Chondrocyte (in vitro differentiated cells): ENCODE measurements at places on chromosomes 13 and 19. TPM values are rescaled to one million over a fixed set of nuclear protein-coding genes. Genes with fewer than 3 reads are reported as not detected.

Gene GPC6
- total RNA-seq = 76.1 to 111 TPM (median 76.5 TPM) in 3 replicates

DNA sequence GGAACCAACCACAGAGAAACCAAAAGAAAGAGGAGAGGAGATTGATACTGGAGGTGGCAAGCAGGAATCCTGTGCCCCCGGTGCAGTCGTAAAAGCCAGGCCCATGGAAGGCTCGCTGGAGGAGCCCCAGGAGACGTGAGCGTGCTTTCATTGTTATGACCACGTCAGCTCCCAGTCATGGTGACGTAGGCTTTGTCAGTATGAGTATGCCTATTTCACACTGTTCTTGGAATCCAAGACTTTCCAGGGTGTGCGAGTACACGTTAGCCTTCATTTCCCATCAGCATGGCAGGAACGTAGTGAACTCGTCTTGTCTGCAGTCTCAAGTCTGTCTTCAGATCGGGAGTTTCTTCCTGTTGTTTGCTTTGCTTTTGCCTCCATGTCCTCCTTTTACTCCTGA lies 15.4 kb upstream of the CHAMP1 start:
- DNase-seq = no peak

Gene ZNF491
- total RNA-seq = 3.6 to 7.1 TPM (median 4.2 TPM) in 3 replicates

DNA sequence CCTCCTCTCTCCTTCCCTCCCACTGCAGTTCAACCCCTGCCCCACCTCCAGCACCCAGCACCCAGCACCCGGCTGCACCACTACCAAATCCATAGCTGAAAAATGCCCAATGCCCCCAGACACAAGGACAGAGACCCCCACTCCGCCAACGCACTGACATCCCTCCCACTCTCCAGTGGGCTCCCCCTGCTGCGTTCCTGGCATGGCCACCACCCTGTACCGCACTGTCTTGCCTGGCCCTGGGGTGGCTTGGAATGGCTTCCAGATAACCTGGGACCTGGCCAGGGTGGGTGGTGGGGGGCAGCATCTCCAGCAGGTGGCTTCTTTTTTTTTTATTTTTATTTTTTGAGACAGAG lies 5.8 kb upstream of the MKNK2 start:
- no peak for DNase-seq

GRCh38 chr13:46605825-46606554 lies 53.0 kb downstream of the LRCH1 start:
- no peak for DNase-seq

- no peak for DNase-seq
Measured at GRCh38 chr19:21463449-21464105, 41.8 kb upstream of the ZNF429 start.

Gene FGF9
- 0.90 to 1.1 TPM (median 1.0 TPM) in 3 replicates for total RNA-seq

DNA sequence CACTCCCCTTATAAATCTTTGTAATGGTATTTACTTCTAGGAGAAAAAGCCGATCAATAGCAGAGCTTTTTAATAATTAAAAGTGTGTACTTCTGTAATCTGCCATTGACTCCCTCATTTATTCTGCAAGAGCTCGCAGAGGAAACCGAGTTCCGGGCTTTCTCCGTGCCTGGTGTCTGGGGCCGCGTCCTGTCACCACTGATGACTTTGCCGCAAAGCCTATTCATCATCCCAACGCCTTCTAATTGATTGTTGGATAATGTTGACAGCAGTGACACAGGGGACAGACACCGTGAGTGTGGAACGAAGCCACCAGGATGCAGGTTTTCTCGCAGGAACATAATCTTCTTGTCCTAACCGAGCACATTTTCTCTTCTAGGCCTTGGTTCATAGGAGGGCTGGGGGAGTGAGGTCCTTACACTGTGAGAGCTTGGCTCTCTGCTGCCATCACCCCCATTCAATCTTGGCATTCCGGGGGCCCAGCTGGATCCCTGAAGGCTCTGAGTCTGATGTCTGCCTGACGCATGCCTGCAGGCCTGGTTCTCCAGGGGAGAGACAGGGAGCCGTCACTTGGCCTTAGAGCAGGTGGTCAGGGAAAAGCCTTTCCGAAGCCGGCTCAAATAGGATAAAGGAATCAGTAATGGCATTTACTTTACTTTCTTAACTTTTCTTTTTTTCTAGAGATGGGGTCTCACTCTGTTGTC lies 110.3 kb downstream of the KDM4B start:
- no peak for DNase-seq

DNA sequence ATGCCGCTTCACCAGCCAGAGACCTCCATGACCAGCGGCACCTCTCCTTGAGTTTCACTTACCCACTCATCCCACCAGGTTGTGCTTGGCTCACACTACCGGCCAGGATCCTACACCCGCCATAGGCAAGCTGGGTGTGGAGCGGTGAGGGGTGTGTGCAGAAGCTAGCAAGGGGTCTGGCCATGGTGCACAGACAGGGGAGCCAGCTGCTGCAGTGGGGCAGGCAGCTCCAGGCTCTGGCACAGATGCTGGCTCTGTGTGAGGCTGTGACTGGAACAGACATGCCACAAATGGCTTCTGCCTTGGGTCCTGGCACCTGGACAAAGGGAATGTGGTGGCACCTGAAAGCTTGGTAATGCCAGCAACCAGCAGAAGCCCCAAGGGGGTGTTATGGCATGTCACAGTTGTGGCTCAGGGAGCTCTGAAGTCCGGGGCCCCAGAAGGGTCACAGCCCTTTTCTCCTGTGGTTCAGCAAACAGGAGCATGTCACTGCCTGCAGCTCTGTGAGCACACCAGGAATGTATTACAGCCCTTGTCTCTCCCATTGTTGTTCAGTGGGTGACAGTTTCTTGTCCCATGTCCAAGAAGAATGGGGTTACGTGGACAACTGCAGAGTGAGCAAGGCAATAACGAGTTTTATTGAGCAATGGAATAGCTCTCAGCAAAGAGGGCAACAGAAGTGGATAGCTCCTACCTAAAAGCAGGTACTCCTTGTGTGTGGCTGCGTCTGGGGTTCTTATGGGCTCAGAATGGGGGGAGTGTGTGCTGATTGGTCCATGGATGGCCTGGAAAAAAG lies 2791.0 kb upstream of the PCDH20 start:
- peak; percentile 55 for DNase-seq

GRCh38 chr13:21361123-21361522 lies 98.0 kb downstream of the ZDHHC20 start:
- peak; percentile 47 for DNase-seq

DNA sequence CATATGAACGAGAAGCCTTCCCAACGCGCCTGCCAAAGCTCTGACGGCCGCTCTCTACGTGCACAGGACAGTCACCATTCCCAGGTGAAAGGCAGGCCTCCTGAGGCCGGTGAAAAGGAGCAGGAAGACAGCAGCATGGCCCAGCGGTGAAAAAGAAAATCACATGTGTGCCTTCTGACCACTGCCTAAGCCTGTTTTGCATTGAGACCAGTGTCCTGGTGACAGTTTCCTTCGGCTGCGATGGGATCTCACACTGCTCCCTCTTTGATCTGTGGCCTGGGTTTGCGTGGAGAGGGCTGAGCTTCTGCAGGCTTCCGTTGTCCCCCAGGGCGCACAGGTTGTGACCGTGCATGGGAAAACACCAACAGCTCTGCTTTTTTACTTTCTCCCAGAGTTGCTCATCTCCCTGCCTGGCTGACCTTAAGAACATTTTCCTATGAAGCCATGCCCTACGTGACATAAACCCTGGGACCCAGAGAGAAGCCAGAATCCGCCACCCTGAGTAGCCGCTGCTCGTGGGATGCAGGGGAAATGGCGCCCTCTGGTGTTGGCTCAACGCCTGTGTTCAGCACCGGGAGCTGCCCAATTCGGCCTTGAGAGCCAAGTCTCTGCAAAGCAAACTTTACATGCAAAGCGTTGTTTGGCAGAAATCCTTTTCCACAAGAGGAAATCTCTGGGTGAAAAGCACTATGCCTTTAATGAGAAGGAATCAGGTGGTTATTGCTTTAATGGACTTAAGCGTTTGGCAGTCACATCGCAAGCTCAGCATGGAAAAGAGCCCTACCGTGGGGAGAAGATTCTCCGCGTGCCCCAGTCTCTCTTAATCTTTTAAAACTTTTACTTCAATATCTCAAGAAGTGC lies 112.2 kb upstream of the GPR12 start:
- DNase-seq = no peak

Gene S1PR2
- 4.7 to 13.4 TPM (median 12.0 TPM) in 3 replicates for total RNA-seq

Gene SMIM44
- not detected in 3 replicates for total RNA-seq

GRCh38 chr13:44111701-44112100 lies 232.0 kb downstream of the LACC1 start:
- DNase-seq = no peak

Gene TPGS1
- total RNA-seq = 18.3 to 22.6 TPM (median 21.3 TPM) in 3 replicates

Gene ZNF888
- 4.4 to 5.4 TPM (median 5.0 TPM) in 3 replicates for total RNA-seq

GRCh38 chr13:112814905-112815585 lies 125.2 kb downstream of the ATP11A start:
- DNase-seq = no peak

DNA sequence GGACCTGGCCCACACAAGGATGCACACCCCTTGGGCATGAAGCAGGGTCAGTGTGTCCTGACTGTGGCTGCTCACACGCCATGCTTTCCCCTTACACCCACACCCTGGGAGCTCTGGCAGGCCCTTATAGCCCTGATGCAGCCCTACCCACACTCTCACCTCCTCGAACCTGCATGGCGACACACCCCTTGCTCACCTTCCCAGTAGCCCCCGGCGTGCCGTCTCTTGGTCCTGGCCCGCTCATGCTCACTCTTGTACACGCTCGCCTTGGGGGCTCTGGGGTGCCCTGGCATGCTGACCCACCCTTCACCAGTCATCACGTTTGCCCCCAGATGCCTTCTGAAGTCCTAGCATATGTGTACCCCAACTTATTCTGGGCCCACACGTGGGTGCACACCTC lies 56.1 kb downstream of the MAP4K1 start:
- peak; percentile 76 for DNase-seq

DNA sequence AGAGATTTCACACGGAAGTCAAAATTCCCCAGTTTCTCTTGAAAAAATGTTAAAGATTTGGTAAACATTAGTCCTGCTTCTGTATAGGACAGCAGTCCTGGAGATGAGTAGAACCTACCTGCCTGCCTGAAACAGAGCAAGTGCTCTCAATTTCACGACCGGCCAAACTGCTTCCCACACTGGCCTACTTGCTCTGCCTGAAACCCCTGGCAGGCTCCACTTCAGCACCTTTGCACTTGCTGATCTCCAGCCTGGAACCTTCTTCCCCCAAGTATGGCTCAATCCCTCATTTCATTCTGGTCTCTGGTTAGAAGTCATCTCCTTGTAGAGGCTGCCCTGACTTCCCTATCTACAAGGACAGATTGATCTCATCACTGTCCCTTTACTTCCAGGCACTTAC lies 271.4 kb downstream of the DLEU7 start:
- DNase-seq = no peak

GRCh38 chr13:76756451-76756850 lies 129.8 kb downstream of the KCTD12 start:
- no peak for DNase-seq

DNA sequence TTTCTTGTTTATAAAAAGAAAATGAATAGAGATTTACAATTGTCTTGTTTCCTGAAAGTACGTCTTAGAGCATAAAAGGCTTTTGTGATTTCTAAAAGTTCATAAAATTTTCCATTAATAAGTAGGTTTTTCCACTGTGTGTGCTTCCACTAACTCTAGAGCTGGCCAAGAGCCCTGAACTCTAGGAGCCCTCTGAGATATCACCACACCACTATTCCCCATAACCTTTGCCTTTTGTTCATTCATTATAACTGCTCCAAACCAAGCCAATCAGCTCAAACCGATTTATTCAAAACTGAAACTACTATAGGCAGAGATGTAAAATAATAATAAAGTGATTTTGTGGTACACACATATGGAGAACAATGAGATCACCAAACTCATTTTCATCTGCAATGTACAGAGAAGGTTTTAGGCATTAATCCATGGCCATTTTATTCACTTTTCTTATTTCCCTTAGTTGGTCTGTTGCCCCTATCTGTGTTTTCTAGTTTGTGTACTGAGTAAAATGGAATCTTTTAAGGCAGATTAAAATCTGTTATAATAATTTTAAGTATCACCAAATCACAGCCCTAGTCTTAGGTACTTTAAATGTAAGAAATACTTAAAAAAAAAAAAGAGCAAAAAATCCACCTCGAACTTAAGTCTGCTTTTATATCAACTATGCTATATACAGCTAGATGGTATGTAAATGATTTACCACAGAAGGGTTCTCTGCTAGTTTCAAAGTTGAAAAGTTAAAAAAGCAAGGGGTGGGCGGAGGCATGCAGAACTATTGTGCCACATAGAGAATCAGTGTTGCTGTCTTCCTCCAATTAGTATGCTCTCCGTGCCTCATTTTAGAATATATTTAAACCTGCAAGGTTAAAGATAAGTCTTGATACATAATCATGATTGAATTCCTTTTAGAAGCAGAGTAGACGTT lies 311.3 kb downstream of the KLF12 start:
- no peak for DNase-seq

DNA sequence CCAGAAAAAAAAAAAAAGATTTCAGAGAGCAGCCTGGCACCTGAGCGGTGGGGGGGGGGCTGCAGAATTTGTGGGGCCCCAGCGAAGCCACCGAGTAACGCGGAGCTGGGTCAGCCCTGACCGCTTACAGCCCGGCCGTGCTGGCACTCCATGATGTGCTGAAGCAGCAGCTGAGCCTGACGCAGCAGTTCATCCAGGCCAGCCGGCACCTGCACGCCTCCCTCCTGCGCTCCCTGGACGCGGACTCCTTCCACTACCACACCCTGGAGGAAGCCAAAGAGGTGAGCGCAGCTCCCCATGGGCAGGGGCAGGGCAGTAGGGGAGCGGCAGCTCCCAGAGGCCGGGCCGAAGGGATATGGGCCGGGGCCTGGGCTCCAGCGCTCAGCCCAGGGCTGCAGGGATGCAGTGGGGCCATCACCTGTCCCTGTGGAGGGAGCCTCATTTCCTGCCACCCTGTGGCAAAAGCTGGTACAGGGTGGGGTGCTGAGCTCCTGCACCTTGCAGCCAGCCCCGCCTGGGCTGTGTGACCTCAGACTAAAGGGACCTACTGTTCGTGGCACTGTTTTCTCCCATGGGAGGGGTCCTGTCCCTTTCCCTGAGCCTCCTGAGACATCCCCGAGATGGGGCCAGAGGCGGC lies 18.3 kb downstream of the C19orf44 start:
- no peak for DNase-seq

GRCh38 chr19:18893587-18894253 lies 2.2 kb downstream of the CERS1 start:
- DNase-seq = no peak

Gene GAS6
- 83.7 to 113 TPM (median 111 TPM) in 3 replicates for total RNA-seq

Gene CEACAM20
- total RNA-seq = not detected in 3 replicates

- DNase-seq = no peak
Measured at GRCh38 chr19:14023404-14024235, 4.3 kb upstream of the RLN3 start.

- no peak for DNase-seq
Measured at GRCh38 chr19:35309481-35310279, 17.7 kb downstream of the MAG start.

Gene PPP2R1A
- total RNA-seq = 210 to 236 TPM (median 228 TPM) in 3 replicates

Gene KLK12
- total RNA-seq = not detected in 3 replicates
